ENCODE measurements at places on chromosomes 11 and 22.

GRCh38 chr11:130439876-130440275 lies 8.6 kb upstream of the ADAMTS15 start:
- DNase-seq, result no peak

- no peak for DNase-seq
Measured at GRCh38 chr11:44629732-44630345, 64.4 kb downstream of the CD82 start.

GRCh38 chr11:67571443-67571842 lies 12.2 kb upstream of the GSTP1 start:
- no peak for DNase-seq

DNA sequence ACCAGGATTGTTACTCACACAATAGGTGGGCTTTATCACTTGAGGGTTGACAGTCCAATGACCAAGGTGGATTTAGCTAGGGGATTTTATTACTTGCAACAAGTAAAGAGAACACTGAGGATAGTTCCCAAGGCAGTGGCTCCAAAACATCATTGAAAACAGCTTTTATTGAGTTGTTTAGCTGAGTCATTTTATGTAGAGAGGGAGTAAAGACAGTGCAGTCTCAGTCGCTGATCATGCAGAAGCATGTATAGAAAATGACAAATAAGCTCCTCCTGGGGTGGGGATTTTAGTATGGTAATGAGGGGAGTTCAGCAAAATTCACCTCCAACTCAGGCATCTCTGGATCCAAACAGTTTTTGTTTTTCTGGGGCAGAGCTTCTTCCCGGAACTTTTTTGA lies 163.0 kb upstream of the CCDC179 start:
- no peak for DNase-seq

- peak; percentile 60 for DNase-seq
Measured at GRCh38 chr22:42180349-42180842, 49.8 kb upstream of the CYP2D6 start.

DNA sequence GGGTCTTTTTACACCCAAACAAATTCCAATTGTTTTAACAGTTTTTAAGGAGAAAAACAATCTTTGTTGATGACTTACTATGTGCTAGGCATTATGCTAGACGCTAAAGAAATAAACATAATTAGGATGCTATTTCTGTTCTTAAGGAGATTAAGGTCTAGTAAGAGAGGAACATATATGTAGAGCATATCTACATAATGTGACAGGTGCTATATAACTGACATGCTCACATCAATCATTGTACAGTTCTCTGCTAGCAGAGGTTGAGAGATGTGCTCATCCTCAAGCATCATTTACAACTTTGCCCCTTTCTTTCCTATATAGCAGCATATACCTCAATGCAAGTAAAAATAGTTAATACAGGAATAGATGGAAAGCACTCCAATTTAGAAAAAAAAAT lies 37.5 kb downstream of the PDGFD start:
- no peak for DNase-seq

GRCh38 chr11:32073644-32074026 lies 17.2 kb upstream of the RCN1 start:
- no peak for DNase-seq

GRCh38 chr11:71928737-71929443 lies at the start of gene RNF121:
Gene RNF121, plus strand, starts transcription at chr11:71929046. Its CDS starts 16 bp downstream, at chr11:71929062.
- peak; percentile 94 for DNase-seq

DNA sequence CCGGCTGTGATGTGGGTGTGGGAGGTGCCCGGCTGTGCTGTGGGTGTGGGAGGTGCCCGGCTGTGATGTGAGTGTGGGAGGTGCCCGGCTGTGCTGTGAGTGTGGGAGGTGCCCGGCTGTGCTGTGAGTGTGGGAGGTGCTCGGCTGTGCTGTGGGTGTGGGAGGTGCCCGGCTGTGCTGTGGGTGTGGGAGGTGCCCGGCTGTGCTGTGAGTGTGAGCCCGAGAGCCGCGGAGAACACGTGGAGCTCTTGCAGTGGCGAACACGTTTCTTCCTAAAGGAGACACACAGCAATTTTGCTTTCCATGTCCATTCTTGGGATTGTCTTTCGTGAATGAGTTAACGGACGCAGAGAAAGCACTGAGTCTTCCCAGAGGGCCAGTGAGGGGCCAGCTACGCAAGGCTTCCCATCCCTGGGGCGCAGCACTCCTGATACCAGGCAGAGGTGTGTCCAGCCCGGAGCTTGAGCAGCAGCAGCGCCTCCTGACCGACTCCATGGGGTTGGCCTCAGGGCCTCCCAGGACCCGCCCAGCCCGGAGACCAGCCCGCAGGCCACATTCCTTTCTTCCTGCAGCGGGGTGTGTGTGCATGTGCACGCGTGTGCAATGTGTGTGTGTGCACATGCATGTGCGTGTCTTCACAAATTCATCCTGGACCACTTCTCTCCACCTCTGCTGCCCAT lies 245.0 kb upstream of the B3GAT1 start:
- DNase-seq, result no peak

DNA sequence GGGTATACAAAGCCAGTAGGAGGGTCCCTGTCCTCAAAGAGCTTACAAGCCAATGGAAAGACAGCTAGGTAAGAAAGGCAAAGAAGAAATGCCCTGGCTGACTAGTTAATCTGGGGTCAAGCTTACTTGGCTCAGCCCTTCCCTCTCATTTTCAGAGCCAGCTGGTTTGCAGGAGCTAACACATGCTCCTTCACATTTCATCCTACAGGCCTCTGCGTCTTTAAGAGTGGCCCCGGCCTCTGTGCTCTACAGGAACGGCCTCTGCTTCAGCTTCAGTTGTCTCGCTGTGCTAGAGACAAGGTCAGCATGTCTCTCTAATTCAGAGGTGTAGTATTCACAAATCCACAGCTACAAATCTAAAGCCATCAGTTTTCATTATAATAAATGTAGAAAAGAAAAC lies 15.2 kb downstream of the ALKBH8 start:
- DNase-seq, result no peak

GRCh38 chr22:29700900-29701154 lies 19.0 kb upstream of the CABP7 start:
- DNase-seq, result no peak

DNA sequence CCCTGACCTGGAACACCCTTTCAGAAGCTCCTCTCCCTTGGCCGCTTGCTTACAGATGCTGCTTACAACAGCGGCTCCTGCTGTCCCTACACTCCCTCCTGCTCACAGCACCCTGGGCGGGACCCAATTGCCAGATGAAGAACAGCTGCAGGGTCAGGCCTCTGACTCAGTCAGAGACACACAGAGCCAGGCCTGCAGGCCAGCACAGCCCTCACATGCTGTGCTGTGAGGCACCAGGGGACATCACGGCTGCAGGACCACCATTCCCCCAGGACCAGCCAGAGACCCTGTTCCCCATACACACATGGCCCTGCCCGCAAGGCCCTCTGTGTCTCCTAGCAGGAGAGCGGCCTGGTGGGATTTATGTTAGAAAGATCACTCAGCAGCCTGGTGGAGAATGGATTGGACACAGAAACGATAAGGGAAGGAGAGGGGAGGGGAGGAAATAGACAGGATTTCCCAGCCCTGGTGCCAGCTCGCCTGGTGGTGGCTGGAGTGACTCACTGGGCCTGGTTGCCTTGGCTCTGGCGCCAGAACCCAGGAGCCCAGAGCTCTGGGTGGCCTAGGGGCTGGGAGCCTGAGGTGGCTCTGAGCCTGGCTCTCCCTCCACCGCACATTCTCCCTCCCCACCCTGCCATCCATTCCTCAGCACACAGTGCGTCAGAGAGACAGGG lies 6.7 kb downstream of the CAPN5 start:
- DNase-seq, result no peak

DNA sequence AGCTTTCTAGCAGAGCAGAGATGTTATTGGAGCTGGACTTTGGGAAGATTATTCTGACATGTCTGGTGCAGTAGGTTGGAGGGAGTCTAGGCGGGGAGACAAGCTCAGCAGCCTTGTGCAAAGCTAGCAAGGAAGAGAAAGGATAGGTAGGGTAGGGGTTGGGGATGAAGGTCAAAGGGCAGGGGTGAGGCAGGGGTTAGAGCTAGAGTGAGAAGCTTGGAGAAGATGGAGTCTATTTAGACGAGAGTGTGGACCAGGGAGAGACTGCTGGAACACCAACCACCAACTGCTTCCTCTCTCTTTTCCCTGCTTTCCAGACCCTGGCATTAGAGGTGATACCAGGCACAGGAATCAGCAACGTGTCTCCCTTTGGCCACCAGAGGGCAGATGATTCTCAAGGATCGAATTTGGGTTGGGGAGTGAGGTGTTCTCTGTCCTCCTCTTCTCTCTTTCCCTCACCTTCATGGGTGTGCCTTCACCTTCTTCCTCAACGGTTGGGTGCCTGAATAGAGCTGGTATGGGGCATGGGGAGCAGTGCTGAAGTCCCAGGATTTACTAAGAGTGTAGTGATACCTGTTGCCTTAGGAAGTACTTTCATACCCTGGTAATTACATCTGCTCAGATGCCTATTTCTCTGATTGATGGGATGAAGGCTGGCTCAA lies 1.8 kb upstream of the MARK2 start:
- peak; percentile 58 for DNase-seq

All from NCI-H2107 (cell line).